Stimulated activated CD8-positive, alpha-beta memory T cell treated with anti-CD3 and anti-CD28 coated beads, Interleukin-15, amount 100 ng/mL, for 48 hours (primary cell): ENCODE measurements at places on chromosomes 16 and 17.

GRCh38 chr16:1978476-1979120, 2.7 kb downstream of the NOXO1 start:
- DNase-seq = no peak

DNA sequence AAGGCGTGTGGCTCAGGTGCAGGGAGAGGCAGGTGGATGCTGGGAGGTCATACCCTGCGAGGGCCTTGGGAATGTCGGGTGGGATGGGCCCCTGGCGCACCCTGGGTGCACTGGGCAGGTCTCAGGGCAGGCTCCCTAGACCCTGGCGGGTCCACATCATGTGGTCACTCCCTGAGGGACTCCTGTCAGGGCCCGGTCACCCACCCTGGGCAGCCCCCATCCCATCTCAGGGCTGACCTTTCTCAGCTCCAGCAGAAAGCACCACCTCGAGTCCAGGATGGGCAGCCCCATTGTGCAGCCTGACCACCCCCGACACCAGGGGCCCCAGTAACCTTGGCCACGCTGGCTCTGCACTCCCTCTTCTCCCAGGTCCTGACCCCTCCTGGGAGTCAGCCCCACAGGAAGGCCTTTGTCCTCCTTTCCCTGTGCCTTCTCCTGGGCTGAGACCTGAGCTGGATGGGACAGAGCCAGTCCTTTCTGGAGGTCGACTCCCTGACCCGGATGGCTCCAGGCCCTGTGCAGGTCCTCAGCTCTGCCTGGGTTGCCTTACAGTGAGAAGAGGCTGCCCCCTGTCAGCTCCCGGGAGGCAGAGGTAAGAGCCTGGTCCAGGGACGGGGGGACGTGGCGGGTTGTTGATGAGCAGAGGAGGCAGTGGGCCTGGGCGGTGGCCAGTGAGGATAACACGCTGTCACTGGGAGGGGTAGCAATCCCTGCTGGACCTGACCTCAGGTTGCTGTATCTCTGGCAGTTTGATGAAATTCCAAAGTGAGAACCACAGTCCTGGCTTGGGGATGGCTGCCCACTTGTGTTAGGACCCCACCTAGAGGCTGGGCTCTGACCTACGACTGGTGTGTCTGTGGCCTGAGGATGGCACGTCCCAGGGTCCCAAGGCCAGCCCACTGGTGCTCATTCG, 77.9 kb downstream of the GOSR1 start:
- no peak for DNase-seq

DNA sequence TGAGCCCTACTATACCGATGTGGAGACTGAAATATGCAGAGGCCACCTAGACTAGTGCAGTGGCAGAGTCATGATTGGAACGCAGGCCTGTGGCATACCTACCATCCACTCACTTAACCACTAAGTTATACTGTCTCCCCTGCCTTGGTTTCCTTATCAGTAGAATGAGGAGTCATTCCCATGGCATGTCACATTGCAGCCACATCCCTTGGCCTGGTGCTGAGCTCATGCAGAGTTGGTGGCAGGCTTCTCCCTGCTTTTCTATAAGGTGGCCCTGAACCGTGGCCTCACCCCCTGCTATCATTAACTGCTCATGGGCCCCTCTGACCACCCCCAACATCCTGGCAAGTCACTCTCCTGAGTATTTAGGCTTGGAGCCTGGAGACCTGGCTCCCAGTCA, 212.5 kb downstream of the KATNIP start:
- DNase-seq = no peak

DNA sequence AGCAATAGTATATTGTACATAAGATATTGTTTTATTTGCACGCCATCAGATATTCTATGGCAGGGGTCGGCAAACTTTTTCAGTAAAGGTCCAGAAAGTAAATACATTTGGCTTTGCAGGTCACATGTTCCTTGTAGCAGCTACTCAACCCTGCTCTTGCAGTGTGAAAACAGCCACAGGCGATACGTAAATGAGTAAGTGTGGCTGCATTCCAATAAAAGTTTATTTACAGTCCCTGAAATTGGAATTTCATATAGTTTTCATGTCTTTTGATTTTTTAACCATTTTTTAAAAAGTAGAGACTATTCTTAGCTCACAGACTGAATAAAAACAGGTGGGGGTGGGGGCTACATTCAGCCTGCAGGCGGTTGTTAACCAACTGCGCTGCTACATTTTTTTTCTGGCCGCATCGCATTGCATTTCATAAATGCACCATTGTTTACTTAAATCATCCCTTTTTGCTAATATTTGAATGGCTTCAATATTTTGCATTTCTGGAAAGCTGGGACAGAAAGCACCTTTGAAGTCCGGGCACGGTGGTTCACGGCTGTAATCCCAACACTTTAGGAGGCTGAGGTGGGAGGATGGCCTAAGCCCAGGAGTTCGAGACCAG, 50.5 kb upstream of the HAPSTR1 start:
- DNase-seq = no peak

- DNase-seq = no peak
Measured at GRCh38 chr17:38731526-38732294, 1.6 kb downstream of the CISD3 start.

GRCh38 chr17:65279456-65279855, 142.3 kb downstream of the RGS9 start:
- no peak for DNase-seq

GRCh38 chr16:68995011-68995504, 110.4 kb upstream of the HAS3 start:
- no peak for DNase-seq

- DNase-seq = no peak
Measured at GRCh38 chr16:31185339-31185738, 5.4 kb downstream of the FUS start.

DNA sequence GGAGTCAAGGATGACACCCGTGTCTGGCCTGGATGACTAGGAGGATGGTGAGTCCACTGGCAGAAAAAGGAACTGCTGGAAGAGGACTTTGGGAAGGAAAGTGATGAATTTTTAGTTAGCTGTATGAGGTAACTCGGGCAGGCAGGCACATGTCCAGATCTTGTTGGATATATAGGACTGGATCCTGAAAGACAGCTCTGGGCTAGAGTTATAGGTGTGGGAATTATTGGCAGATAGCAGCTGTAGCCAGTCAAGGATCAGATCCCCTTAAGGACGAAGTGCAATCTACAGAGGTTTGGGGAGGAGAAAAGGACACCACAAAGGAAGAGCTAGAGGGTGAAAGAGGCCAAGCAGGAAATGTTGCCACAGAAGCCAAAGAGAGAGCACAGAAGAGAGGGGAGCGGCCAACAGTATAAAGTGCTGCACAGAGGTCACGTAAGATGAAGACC, 10.1 kb downstream of the CYB5D1 start:
- no peak for DNase-seq

DNA sequence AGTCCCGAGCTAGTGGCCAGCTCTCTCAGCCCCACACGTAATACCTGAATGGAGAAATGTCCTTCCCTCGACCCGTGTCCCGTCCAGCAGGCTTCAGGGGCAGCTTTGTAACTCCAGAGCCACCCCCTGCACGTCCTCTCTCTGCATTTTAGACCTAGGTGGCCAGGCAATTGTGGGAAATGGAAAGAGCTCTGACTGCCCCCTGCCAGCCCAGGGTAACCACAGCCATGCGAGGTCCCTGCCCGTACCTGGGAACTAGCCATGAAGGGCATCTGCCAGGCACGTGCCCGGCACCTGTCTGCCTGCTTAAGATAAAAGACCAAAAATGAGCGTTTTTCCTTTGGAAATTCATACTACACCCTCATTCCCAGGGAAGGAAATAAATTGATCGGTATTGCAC, 9.2 kb downstream of the MAPK8IP3 start:
- no peak for DNase-seq

DNA sequence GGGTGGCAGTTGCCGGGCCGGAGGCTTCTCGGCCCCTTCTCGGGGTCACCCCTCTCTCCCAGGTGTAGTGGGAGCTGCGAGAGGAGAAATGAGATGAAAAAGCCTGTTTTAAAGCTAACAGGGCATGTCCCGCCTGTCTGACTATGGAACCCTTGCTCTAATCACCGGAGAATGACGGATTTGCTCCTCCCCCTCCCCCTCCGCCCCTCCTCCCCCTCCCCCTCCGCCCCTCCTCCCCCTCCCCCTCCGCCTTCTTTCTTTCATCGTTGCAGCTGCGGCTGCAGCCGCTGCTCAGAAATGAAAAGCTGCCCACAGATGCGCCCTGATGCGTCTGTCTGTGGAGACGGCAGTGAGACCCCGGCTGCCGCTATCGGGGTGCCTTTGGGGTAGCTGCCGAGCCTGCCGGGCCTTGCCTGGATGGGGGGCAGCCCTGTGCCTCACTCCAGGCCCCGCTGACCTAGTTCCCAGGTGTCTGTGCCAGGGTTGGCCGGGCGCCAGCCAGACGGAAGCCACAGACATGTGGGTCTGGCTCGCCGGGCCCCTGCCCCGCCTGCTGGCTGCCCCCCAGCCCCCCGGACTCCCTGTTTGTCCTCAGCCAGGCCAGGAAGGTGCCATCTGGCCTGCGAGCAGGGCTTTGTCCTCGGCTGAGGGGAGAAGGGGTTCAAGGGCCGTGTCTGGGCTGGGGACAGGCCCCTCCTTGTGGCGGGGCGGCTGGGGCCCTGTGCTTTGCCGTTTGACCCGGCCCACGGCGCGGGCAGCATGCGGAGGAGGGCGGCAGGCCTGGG, 37.7 kb downstream of the GINS2 start:
- no peak for DNase-seq

- no peak for DNase-seq
Measured at GRCh38 chr16:8572919-8573724, 17.2 kb downstream of the TMEM114 start.

DNA sequence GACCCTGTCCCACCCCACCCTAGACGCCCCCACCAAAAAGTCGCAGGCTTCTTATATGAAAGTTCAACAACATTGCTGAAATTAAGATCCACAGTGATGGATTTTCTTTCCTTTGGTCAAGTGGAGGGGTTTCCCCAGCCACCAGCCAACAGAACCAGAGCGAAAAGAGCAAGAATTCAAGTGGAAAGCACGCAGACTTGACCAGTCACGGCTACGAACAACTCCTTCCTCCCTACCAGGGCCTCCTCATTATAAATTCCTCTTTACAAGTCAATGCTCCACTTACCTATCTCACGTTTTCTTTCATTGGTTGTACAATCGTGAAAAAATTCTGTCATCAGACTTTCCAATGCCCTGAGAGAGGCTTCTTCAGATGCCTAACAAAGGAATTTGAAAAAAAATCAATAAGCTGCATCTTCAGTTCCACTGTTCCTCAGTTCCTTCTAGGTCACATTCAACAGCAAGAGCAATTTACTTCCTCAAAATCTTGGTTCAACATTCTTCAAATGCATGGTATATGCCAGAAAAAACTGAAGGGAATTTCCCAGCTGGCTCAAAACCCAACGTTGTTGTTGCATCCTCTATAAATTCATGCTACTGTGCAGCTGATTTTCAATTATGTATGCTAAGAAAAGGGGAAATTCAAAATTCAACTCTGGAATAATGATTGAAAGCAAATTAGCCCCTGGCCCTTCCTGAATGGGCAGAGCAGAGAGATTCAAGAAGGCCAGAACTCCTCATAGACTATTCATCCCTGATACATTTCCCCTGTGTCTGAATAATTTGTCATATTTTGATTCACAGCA, 30.9 kb downstream of the XPO6 start:
- no peak for DNase-seq

GRCh38 chr16:46775214-46775613, 27.1 kb upstream of the MYLK3 start:
- no peak for DNase-seq

DNA sequence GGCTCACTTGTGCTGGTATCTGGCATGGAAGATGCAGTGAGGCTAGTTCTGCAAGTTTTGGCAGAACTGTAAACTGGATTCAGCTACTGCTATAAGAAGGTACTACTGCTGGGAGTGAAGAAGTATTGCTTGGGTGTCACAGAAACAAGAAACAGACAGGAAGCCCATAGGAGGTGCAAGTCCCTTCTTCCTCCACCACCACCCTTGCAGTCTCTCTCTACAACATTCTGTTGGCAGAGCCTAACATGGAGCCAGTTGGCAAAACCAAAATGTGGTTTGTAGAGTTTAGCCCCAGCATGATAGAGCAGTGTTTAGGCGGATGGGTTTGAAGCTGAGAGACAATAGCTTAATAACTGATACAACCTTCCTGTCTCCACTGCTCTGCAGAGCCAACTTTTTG, 72.6 kb downstream of the NLK start:
- no peak for DNase-seq

DNA sequence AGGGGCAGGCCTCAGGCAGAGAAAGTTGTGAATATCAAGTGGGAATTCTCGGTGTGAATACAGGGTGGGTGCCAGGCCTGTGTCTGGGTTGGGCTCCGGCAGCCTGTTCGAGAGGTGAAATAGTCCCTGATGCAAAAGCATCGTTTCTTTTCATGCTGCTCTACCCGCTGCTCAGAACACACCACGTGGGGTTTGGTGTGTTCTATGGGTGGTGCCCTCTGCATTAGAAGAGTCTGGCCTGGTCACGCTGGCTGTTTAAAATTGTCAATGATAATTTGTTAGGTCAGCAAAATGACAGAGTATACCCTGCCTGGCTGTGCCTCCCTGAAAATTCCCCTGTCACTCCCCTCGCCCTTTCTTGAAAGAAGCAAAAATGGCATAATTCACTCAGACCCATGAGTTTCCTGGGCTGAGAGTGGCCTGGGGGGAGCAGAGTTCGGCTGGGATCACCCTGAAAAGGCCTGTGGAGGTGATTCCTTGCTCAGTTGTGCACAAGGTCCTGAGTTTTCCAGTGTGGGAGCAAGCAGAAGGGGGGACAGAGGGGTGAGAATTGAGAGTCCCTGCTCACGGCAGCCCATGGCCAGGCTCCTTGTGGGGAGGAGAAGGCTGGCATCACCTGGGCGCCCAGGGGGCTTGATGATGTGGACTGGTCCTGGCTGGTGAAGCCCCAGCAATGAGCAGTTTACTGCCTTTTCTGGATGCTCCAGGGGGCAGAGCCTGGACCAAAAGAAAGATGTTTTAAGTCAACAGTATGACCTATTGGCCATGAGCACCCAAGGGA, 3.2 kb downstream of the CACNG5 start:
- no peak for DNase-seq

DNA sequence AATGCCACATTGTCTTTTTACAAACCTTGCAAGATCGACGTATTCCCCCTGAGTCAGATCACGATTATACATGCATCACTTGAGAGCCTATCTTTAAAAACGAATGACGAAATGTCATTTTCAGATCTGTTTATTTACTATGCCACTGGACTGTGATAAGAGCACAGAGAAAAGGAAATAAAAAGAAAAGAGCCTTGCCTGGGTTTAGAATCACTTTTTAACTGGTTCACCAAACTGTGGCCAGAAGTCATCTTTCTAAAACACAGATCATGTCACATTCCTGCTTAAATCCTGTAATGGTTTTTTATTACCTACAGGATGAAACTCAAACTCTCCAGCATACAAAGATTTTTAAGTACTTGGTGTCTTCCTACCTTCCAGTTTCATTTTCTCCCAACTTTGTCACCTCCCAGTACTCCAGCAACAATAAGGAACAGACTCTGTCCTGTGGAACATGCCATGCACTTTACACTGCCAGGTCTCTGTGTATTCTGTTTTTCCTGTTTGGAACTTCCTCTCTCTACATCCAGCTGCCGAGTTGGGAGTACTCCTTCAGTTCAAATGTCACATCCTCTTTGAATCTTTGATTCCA, 91.5 kb downstream of the SNX11 start:
- no peak for DNase-seq

GRCh38 chr17:30005709-30006320, 64.4 kb downstream of the EFCAB5 start:
- no peak for DNase-seq
